ENCODE measurements at places on chromosomes 7 and 10. TPM values are rescaled to one million over a fixed set of nuclear protein-coding genes. Genes with fewer than 3 reads are reported as not detected.

The ZMIZ2 gene
- 20.0 TPM for total RNA-seq

The SFTPD gene
- not detected for total RNA-seq

The TET1 gene
- 4.8 TPM for total RNA-seq

The DRGX gene
- not detected for total RNA-seq

The RNF148 gene
- total RNA-seq = 2.9 TPM

The TAS2R3 gene
- total RNA-seq = 1.7 TPM

The LRGUK gene
- total RNA-seq = 0.34 TPM

The ST8SIA6 gene
- total RNA-seq = 41.3 TPM

The PIP gene
- total RNA-seq = not detected

The NME8 gene
- total RNA-seq = not detected

The ALOX5 gene
- total RNA-seq = not detected

The MGMT gene
- 26.2 TPM for total RNA-seq

The FAM200A gene
- 7.6 TPM for total RNA-seq

The SEMA3A gene
- total RNA-seq = 1.5 TPM

The IKZF1 gene
- total RNA-seq = not detected

The WIPF3 gene
- 0.36 TPM for total RNA-seq

The AKR1C2 gene
- under 0.01 TPM for total RNA-seq

The DNAJC30 gene
- total RNA-seq = 3.1 TPM

The ADRA2A gene
- not detected for total RNA-seq

Data from melanocyte of skin (primary cell).